Stimulated activated CD4-positive, alpha-beta T cell treated with anti-CD3 and anti-CD28 coated beads, Interleukin-1b, Interleukin-23, amount 100 ng/mL, for 4 hours (primary cell): ENCODE measurements at places on chromosomes 16 and 17.

- no peak for DNase-seq
Measured at GRCh38 chr17:13353590-13353989, 248.1 kb downstream of the HS3ST3A1 start.

DNA sequence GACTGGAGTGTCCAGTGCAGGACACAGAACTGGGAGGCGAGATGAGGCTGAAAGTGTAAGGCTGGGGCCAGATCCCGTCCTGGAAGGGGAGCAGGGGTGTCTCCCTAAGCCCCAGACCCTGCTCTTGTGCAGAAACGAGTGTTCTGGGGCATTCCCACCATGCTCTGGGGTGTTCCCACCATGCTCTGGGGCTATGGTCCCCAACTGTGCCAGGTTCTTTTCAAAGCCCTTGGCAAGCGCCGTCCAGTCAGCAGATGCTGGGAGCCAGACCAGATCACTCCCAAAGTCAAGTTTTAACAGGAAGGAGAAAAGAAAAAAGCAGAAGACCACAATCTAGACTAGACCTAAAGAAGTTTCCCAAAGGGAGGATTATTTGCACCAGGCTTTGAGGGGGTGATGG lies 2.5 kb downstream of the TAX1BP3 start:
- no peak for DNase-seq

DNA sequence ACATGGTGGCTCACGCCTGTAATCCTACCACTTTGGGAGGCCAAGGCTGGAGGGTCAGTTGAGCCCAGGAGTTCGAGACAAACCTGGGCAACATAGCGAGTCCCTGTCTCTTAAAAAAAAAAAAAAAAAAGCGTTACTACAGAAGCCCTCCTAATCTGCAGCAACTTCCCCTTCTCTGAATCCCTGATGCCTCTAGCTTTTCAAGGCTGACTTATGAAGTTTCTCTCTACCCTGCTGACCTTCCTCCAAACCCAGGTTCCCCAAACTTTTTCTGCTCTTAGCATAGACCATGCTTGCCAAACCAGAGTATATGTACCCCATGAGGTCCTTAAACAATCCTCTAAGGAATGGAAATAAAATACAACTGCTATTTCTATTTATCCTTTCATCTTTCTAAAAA lies 16.4 kb downstream of the LYRM1 start:
- DNase-seq = no peak

GRCh38 chr16:9165681-9166080 lies 74.2 kb downstream of the HAPSTR1 start:
- no peak for DNase-seq

DNA sequence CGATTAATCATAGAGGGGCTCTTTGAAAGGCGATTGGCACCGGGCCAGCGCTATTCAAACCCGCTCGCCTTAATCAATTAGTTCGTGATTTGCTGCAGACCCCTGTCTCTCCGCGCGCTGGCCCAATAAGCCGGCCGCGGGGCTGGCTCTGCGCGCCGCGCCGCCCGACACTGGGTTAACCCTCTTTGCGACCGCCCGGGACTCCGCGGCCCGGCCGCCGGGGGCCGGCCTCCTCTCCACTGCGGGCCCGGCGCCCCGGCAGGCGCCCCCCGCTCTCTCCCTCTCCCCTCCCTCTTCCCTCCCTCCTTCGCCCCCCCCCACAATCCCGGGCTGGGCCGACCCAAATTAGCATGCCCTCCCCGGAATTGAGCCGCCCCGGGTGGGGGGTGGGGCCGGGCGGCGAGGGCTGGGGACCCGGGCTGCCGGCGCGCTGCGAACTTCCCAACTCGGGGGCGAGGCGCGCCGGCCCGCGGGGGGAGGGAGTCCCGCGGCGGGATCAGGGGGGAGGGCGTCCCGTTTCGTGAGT lies 428 bp upstream of the SALL1 start:
- DNase-seq = no peak

GRCh38 chr16:52633230-52633629 lies 86.3 kb upstream of the TOX3 start:
- no peak for DNase-seq

DNA sequence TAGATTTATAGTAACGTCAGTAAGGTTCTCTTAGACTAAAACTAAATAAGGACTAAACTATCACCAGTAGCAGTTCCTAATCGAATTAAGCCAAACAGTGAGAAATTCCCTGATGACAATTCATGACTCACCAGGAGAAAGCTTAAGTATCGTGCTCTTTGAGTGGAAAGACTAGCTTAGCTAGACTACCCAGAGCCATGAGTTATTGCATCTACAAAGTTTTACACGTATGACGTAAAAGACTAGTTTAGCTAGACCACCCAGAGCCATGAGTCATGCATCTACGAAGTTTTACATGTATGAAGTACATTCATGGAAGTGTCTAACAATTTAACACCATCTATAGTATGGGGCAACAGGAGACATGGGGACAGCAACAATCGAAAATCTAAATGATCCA lies 36.6 kb downstream of the UBE2G1 start:
- DNase-seq = no peak

DNA sequence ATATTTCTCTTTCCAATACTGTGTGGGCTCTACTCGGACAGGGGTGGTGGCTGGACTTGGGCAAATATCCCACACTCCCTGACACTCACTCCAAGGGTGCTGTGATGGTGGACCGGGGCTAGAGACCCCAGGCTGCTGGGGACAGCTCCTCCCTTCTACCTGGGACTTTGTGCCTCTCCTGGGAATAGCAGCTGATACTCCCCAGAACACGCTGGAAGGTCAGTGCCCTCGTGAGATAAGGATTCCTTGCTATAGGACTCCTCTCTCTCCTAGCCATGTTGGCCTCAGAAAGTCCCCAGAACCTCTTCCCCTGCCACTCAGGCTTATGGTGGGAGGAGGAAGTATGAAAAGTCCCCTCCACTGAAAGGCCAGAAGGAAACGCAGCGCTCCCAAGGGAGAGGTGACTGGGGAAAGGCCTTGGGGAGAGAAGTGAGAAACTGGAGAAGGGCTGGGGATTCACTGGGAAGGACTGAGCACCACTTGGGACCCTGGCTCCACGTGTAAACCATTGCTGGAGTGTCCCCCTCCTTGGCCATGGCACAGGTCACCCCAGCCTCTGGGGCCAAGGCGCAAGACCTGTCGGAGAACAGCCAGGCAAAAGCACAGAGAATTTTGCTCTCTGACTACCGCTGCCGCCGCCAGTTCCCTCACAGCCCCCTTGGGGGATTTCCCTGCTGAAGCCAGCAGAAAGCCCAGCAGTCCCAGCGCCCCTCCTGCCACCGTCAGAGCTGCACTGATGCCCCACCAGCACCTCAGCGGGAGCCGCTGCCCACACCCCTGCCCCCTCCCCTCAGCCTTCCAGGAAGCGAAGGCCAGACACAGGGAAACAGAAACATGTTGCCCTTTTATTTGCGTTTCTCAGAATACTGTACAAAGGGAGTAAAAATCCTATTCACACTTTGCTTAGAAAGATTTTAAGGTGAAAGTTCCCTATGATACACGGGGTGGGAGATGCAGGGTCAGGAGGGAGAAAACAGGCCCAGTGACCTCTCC lies 2.1 kb upstream of the GSDMB start:
- peak; percentile 41 for DNase-seq

DNA sequence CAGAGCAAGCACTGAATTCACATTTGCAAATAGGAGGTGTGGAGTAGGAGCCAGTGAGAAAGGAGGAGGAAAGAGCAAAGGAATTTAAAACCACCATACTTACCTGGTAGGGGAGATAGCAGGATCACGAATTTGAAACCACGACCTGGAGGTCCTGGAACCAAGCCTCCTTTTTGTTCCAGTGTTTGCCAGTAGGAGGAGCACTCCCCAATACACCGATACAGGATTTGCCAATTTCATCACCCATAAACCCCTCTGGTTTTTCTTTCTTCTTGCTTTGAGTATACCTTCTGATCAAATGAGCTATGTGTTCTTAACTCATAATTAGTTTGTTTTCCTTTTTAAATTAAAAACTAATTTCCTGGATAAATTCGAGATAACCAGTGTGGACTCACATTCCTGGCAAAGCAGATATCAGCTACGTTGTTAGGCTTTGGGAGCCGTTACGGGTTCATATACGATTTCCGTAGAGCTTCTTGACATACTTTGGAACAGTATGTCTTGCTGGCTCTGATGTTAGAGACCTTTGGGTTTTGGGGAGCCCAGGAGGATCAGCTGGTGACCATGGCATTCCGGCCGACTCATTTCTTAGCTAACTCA lies 22.7 kb downstream of the BCO1 start:
- DNase-seq = no peak

DNA sequence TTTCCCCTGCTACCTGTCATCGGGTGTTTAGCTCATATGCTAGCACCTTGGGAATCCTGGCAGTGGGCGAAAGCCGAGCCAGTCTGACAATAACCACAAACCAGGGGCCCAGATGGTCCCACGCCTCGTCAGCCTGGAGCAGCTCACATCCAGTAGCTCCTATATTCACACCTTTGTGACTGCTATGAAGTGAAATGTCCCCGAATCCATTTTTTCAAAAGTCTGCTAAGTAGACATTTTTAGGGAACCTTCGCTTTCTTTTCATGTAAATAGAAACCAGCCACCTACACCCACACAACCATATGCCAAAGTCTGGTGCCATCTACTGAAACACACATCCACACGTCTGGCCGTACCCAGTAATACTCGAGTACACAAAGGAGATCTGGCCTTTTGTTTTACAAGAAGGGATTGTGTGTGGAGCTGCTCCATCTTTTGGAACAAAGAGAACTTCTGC lies 176.8 kb downstream of the SLC39A11 start:
- DNase-seq = no peak

GRCh38 chr17:76246080-76247066 lies 6.1 kb upstream of the RNF157 start:
- no peak for DNase-seq

- no peak for DNase-seq
Measured at GRCh38 chr16:20826039-20826566, 19.8 kb downstream of the REXO5 start.

- no peak for DNase-seq
Measured at GRCh38 chr17:46085522-46085921, 86.5 kb downstream of the STH start.

DNA sequence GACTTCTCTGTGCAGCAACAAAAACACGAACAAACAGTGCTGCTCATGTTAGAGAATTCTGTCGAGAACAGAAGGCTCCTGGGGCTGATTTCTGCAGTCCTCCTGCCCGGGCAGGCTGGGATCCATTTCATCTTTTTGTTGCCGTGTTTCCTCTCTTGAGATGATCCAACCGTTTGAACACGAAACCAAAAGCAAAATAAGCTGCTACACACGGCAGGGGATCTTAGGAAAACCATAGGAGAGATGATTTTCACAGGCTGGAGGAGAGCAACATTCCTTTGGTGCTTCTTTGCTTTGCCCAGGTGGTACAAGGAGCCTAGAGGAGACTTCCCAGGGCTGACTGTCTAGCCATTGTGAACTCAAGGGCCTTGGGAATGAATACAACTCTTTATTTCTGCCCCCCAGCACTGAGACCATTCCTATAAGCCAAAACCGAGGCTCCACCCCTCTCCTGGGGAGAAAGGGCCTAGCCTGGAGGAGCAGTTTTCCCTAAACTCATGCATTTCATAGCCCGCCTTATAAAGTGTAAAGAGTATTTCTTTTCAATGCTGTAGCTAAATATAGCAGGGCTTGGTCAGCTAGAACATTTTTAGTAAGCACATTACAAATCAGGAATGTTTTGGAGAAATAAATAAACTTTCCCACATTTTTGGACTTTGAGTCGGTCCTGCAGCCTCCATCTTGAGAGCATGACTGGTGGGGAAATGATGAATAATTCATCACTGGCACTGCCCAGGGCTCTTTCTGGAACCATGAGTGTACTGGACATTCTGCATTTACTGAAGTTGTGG lies 7.7 kb downstream of the FOXL1 start:
- DNase-seq = no peak

GRCh38 chr16:24883714-24884151 lies 38.0 kb downstream of the SLC5A11 start:
- DNase-seq = no peak

- no peak for DNase-seq
Measured at GRCh38 chr17:20074489-20074888, 65.3 kb downstream of the SPECC1 start.

DNA sequence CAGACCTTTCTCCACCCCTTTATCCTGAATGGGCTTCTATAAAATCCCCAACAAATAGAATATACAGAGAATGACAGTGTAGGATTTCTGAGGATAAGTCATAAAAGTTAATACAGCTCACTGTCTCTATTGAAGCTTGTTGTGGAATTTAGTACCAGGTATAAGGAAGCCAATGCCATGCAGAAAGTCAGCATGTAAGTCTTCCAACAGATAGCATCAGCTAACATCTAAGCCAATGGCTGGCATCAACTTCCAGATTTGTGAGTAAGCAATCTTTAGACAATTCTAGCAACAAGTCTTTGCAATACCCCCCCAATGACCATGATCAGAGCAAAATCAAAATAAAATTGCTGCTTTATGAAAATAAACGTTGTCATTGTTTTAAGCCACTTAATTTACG lies 22.5 kb upstream of the LRRC37A3 start:
- DNase-seq = no peak

DNA sequence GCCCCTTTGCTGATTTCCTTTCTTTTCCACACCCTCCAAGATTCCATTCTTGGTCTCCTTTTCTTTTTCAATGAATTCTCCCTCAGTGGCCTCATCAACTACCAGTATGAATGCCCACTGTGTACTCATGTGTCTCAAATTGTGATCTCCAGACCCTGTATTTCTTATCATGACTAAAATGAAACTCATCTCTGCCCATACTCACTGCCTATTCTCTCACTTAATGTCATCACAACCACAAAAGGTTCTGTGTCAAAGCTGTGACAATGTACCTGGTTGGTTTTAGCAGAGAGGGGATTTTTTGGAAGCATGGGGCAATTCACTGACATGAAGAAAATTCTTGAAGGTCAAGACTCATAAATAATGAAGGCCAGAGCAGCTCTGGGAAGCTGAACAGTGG lies 11.5 kb upstream of the TBX4 start:
- DNase-seq = no peak

- DNase-seq = no peak
Measured at GRCh38 chr17:76004750-76005262, 4.2 kb downstream of the CDK3 start.

DNA sequence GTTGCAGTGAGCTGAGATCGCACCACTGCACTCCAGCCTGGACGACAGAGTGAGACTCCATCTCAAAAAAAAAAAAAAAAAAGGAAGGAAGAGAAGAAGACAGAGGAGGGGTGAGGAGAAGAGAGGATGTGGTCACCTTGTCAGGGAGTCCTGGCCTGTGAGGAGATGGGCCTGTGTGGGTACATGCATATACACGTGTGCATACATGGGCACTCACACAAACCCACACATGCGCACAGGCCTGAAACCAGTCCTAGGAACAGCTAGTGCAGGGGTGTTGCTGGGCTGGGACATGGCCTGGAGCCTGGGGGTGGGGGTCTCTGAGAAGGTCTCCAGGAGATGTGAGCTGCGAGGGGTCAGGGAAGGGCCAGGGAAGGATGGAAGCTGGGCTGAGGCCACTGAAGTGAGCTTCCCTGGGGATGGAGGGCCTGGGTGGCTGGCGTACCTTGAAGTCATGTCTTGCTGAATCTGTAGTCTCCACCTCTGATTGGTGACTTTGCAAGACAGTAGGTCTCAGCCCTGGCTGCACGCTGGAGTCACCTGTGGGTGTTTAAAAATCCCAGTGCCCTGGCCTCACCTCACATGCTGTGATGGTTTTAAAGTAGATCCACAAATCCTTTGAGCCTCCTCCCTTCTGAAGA lies 72.4 kb downstream of the MRM1 start:
- no peak for DNase-seq
